ENCODE measurements at places on chromosomes 11 and 22. TPM values are rescaled to one million over a fixed set of nuclear protein-coding genes. Genes with fewer than 3 reads are reported as not detected.

DNA sequence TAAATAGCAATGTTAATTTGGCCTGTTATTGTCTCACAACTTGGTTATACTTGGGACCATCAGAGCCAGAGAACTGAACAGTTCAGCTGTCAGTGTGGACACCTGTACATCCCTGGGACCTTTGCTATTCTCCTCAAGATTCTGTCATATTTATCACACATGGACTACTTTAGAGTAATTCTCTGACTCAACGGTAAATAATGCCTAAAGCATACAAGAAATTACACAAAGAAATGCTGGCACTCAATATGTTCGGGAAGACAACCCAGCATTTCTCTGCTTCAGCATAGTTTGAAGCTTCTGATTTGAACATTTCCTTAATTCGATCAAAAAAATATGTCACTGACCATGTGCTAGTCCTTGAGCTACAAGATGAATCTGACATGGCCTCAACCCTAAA, 34.6 kb upstream of the MMP13 start:
- no peak overlapping the region for H3K4me3 ChIP-seq
- H3K27ac ChIP-seq = no peak overlapping the region

DNA sequence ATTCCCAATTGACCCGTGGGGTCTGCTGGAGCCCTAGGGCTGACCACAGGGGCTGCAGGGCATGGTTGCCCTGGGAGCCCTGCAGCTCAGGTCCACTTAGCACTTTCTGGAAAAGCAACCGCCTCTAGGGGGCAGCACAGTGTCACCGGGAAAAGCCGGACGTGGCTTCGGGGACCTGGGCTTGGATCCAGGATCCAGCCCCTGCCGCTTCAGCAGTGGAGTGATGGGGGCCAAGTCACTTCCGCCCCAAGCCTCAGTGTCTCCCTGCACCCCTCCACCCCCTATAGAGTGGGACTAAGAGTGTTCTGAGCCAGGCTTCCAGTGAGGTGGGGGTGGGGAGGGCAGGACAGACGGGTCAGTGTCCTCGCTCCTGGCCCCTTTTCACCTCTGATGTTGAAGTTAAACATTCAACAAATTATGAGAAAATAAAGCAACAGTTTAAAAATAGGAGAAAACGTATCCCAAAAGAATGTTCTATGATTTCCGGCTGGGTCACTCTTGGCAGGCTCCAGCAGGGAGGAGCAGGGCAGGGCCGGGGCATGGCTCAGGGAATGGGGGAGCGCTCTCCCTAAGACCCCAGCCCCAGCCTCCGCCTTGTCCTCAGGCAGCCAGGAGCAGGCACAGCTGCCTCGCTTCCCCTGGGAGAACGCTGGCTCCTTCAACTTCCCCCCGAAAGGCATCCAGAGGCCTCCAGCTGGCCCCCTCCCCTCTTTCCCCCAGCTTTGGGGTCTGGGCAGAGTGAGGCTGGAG, 96.5 kb upstream of the FGF3 start:
- DNase-seq = no peak
- H3K27me3 ChIP-seq = no peaks in the 10 kb centered on the region
- H3K4me3 ChIP-seq = no peak overlapping the region
- H3K36me3 ChIP-seq = no peaks in the 10 kb centered on the region
- H3K27ac ChIP-seq = no peak overlapping the region

The SEPTIN3 gene
- total RNA-seq = 1.7 TPM

The ZNF280A gene
- not detected for total RNA-seq

The NXPE4 gene
- total RNA-seq = not detected
